CD4-positive, CD25-positive, alpha-beta regulatory T cell (primary cell): ENCODE measurements at places on chromosomes 5 and 9. TPM values are rescaled to one million over a fixed set of nuclear protein-coding genes. Genes with fewer than 3 reads are reported as not detected.

- H3K27ac ChIP-seq = no peak overlapping the region
- no peaks in the 10 kb centered on the region for H3K4me1 ChIP-seq
- no peak for DNase-seq
- no peak overlapping the region for H3K4me3 ChIP-seq
Observed at GRCh38 chr9:138112090-138112748, 234.6 kb downstream of the CACNA1B start.

DNA sequence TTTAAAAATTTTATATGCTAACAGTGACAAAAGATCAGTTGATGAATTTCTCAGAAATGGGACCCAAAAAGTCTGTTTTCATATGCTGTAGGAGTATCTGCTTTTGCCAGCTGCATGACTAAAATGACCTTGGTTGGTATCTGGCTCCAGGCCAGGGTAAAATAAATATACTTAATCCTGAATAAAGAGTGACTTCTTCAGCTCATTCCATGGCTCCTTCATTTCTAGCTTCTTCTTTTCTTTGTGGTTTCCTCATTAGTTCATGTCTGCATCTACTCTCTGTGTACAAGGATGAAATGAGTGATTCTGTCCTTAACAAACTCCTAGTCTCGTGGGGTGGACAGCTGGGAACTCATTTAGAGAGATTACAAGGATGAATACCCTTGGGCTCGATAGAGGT lies 36.0 kb downstream of the RCL1 start:
- H3K27me3 ChIP-seq = no peaks in the 10 kb centered on the region
- no peak for DNase-seq
- H3K27ac ChIP-seq = no peak overlapping the region
- H3K36me3 ChIP-seq = peaks cover 20% of the 10 kb centered on the region
- H3K4me3 ChIP-seq = no peak overlapping the region
- no peaks in the 10 kb centered on the region for H3K4me1 ChIP-seq

C5orf46 gene
- not detected for total RNA-seq

C9 gene
- total RNA-seq = not detected

GRCh38 chr9:94933511-94933828 lies 207.0 kb downstream of the AOPEP start:
- H3K4me1 ChIP-seq = no peaks in the 10 kb centered on the region
- no peak overlapping the region for H3K27ac ChIP-seq
- no peaks in the 10 kb centered on the region for H3K36me3 ChIP-seq

GRCh38 chr5:6557807-6558575 lies 74.9 kb downstream of the NSUN2 start:
- no peaks in the 10 kb centered on the region for H3K4me1 ChIP-seq
- no peaks in the 10 kb centered on the region for H3K36me3 ChIP-seq
- peaks cover 4% of the 10 kb centered on the region for H3K27me3 ChIP-seq
- no peak overlapping the region for H3K27ac ChIP-seq
- DNase-seq = no peak
- H3K4me3 ChIP-seq = no peak overlapping the region

LTC4S gene
- 2.8 TPM for total RNA-seq

CCNO gene
- total RNA-seq = not detected

RNF183 gene
- not detected for total RNA-seq

- H3K27me3 ChIP-seq = no peaks in the 10 kb centered on the region
- H3K4me3 ChIP-seq = no peak overlapping the region
- no peak overlapping the region for H3K27ac ChIP-seq
- no peaks in the 10 kb centered on the region for H3K4me1 ChIP-seq
Observed at GRCh38 chr9:99006511-99006910, 62.8 kb downstream of the COL15A1 start.
